Activated T-cell treated with anti-CD3 and anti-CD28 coated beads for 1 hour (primary cell): ENCODE measurements at places on chromosomes 2 and 18.
A peak's percentile ranks its signal among the peaks of the same experiment; 100 is the strongest.

- DNase-seq = peak; percentile 50
Measured at GRCh38 chr2:71157124-71157793, 26.8 kb downstream of the MPHOSPH10 start.

DNA sequence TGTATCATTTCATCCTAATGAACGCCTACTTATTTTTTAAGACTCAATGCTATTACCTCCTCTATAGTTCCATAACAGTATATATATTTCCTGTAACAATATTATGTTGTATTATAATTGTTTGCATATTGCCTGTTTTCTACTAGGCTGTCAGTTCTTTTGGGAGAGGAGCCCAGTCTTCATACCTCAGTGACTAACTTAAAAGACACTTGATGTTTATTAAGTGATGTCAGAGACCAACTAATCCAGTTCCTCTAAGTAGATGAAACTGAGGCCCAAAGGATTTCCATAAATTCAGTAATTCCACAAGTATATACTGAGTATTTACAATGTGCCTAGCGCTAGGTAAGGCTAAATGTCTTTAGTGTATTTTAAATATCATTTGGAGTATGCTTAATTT, 48.9 kb upstream of the AAK1 start:
- DNase-seq = no peak

DNA sequence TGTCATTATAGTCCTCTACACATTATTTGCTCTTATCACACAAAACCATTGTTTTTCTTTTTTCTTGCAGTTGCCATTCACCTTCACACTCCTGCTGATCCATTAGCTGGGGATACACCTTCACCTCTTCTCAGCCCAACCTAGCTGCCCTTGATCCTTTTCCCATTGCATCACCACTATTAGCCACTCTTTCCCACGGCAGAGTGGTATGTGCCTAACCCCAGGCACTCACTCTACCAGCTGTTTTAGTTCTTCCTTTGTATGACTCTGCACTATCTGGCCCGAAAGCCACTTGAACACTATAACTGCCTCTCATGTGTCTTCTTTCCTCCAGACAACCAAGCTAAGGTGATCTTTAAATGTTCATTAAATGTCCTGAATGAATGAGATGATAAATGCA, 145.4 kb upstream of the PIK3C3 start:
- no peak for DNase-seq

DNA sequence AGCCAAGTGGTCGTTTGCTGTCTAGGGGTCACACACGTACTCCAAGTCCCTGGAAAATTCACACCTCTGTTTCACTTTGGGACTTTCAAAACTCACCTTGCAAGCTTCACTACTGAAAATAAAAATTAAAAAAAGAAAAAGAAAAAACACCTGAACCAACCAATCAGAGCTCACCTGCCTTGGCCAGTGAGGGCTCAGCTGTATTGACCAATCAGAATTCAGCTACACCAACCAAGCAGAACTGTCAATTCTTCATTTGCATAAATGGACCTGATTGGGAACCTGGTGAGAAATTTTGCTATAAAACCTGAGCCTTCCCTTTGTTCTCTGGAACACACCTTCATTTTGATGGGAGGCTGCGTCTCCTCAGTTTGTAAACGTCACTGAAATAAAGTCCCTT, 176.4 kb downstream of the TTC32 start:
- DNase-seq = no peak

DNA sequence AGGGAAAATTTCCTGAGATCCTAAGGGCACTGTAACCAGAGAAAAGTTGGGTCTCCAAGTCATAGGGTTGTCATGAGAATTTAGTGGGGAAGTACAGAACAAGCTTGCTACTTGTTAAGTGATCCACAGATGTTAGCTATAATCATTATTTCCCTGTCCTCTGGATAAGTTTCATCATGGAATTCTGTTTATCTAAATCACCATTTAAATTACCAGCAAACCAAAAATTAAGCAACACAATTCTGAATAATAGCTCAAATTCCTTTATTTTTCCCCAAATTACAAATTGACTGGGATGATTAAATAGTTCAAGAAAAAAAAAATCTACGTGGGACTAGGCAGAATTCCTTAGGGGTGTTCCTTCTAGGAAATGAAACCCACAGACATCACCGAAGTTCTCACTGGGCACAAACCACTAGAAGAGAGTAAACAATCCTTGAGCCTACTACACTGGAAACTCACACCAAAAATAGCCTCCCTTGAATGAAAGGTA, 159.5 kb downstream of the COL6A3 start:
- no peak for DNase-seq
